Bone marrow (tissue), 2 donors: ENCODE measurements at places on chromosomes 11 and 22.

DNA sequence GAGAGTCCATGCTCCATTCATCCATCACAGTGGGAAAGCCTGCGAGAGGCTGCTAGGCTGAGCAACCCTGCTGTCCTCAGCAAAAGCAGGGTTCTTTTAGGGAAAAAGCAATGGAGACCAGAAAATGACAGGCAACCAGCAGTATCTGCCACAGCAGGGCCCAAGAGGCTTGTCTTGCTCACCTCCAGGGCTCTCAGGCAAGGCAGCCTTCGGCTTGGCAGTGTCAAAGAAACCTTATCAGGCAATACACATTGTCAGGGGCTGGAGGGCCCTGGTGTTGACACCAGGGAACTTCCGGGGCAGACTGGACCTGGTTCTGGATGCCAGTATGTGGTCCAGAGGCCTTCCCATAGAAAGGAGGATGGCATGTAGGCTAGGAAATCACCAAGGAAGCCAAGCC lies 10.2 kb upstream of the TLCD5 start:
- DNase-seq = no peak

DNA sequence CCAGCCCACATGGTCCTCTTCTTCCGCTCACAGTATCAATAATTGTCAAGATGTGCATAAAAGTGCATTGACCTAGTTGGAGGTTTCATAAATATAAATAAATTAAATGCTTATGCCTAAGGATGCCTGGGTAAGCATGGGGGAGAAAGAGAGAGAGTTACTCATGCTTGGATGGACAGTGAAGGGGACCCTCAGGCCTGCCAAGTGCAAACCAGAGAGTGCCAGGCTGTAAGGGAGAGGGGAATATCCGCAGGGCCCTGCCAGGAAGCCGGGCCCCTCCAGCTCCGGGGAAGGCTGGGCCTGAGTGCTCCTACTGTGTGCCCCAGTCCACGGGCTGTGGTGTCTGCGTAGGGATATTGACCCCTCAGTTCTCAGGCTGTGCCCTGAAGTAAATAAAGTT lies 214.6 kb downstream of the DSCAML1 start:
- no peak for DNase-seq

DNA sequence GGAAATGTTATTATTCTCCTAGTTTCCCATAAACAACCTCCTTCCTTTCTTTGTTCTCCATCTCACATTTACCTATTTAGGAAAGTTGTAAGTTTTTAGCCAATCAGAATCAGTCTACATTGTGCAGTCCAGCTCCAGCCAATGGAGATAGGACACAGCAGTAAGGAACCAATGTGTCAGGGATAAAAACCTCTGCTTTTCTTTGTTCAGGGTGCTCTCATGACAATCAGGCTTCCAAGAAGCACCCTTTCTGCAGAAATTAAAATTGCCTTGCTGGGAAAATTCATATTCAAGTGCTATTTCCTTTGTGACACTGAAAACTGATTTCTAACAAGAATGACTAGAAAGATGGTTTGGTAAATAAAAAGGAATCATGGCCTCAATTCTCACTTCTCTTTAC lies 14.6 kb downstream of the SCGB2A1 start:
- DNase-seq = no peak

- no peak for DNase-seq
These were observed 98.1 kb upstream of the GUCY1A2 start for GRCh38 chr11:107116358-107116757.
